Stimulated activated CD8-positive, alpha-beta memory T cell treated with anti-CD3 and anti-CD28 coated beads, Interleukin-7, amount 100 ng/mL, for 1 hour (primary cell): ENCODE measurements at places on chromosomes 3 and 15.

GRCh38 chr3:10213156-10213792 is 35.0 kb upstream of the TATDN2 start:
- no peak for DNase-seq

DNA sequence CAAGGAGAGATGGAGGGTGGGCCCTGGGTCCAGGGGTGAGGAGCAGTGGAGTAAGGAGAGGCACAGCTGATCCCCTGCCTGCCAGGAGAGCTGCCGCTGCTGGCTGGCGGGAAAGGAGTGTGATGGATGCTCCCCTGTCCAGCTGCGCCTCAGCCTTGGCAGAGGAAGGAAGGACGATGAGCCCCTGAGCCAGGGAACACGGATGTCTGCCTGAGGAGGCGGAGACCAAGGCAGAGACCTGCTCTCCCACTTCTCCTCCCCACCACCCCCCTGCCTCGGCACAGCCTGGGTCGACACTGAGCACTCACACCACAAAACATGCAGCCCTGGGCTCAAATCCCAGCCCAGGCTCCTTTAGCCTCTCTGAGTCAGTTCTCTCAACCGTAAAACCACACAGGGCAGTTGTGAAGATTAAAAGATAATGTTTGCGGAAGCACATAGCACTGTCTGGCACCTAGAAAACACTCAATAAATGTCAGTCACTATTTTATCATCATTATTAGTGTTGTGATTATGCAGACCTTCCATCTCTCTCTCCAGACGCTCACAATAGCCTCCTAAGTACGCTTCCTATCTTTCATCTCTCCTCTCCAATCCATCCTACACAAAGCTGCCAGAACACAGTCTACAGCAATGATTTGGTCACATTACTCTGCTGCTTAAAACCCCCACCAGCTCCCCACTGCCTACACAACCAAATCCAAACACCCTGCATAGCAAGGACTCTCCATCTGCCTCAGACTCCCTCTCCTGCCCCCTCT is 52.2 kb downstream of the SEMA5B start:
- DNase-seq: no peak

DNA sequence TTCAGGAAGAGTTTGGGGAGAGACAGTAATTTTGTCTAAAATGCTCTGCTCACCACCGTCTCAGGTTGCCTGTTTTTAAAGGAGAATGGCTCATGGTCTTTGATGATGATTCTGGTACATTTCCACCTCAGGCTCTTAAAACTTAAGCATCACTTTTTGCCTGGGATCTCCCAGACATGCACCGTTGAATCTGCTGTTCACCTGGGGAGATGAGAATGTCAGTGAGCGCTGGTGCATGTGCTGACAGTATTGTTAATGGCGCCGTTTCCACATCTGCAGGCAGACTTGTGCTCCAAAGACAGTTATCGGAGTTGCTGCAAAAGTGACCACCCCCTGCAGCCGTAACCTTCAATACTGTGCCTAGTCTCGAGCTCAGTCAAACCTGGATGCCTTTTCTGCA is 219.0 kb upstream of the TPM1 start:
- no peak for DNase-seq

DNA sequence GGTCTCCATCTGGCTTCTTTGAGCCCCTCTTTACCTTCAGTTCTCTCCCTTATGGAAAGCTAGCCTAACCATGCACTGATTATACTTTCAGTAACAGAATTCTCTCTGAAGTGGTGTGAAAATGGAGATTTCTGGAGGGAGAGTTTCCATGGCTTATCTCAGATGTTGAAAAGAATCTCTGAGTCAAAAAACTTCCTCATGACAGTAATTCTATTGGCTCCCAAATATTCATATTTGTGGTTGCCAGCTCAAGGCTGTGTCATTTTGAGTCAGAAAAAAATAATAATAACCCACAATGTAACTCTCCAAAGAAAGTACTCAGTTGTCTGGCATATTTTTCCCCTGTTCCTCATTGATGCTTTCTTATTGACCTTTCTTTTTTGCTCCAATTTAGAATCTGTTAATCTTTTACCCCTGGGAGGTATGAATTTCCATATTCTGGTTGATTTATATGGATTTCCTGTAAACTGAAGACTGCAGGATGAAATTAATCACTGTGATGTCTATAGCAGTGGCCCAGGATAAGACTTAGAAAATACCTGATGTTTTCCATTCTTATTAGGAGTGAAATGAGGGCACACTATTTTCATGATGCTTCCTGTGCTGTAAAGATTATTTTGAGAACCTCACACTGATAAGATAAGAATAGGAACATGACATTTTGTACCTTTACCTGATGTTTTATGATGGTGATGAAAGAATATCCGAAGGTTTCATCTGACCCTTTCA is 149.5 kb upstream of the EPHA3 start:
- DNase-seq: no peak

GRCh38 chr3:58496206-58496857 is 4.4 kb downstream of the KCTD6 start:
- DNase-seq: no peak

DNA sequence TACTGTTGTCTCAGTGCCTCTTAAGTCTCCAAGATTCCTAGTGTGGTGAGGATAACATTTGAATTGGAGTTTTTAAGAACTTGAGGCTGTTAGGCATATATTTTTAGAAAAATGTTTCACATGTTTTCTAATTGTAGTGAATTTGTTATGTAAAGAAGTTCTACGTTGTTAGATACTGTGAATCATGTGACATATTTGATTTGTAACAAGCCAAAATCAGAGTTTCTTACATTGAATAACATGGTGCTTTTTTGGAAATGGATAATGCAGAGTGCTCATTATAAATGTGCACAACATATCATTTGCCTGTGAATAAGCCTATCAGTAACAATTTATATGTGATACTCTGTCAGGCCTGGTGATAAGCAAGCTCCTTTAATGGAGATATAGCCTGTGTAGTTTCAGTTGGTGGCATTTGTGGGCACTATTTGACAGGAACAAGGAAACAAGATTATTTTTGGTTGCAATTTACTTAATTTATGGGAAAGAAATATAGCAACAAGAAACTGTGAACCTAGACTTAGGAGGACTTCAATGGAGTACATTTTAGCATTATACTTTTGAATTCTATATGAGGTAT is 328.8 kb downstream of the ARPP21 start:
- no peak for DNase-seq

- DNase-seq: no peak
Measured at GRCh38 chr15:31352911-31353811, 26.5 kb downstream of the KLF13 start.

- DNase-seq: no peak
Measured at GRCh38 chr3:14145670-14146380, 21.0 kb downstream of the TMEM43 start.

DNA sequence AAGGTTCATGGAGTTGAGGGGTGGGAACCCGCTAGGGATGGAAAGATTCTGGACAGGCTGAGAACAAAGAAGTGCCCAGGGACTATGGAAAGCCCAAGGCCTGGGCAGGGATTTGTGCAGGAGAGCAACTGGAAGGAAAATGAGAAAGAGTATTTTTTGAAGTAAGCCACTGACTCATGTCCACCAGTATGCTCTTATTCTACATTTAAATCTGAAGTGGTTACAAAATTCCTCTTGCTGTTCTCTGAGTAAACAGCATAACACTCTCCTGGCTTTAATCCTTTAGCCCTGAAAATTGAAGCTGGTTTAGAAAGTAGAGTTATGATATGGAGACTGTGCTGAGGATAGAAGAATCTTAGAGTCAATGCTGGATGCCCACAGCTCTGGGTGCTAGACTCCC is 165.2 kb downstream of the ISL2 start:
- DNase-seq: no peak

DNA sequence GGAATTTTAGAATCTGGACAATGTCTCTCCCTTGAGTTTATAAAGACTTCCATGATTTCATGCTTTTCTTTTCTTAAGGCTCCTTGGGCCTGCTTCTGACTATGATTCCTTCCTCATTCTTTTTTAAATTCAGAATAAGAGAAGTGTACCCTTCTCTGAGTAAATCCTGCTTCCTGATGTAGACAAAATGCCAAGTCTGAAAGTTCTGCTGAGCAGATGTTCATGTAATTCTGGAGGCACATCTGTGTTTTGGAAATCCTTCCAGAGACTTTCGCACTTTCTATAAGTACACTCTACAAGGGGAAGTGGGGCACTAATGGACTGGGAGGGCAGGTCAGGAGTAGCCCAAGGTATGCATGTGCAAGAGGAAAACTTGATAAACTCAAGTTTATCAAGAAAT is 24.8 kb downstream of the TPM1 start:
- DNase-seq: no peak

DNA sequence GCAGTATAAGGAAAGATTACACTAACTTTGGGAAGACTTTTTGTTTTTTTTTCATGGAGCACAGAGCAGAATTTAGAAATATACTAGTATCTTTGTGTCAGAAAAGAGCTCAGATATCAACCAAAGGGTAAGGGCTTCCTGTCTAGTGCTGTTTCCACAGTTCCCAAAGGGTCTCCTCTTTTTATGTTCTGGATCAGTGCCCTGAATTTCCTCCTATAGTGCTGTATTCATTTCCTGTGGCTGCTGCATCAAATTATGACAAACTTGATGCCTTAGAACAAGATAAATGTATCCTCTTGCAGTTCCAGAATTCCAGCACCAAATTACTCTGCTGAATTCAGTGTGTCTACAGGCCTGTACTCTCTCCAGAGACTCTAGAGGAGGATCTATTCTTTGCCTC is 219.8 kb upstream of the THRB start:
- no peak for DNase-seq

DNA sequence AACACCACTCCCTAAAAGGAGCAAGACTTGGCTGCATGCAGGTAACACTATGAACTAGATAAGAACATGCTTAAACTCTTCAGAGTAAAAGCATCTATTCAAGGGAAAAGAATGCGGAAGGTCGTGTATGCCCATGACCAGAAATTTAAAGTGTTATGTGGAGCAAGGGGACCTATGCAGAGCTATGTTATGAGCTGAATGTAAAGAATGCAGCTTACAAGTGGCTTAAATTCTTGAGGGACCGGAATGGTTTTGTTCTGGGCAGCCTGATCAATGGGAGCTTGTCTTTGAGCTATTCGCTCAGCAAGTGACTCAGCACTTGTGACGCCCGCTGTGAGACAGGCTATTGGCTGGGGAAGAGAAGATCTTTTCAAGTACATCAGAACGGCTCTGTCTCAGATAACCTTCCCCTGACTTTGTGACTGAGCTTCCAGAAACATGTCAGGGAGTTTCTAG is 367.5 kb upstream of the THBS1 start:
- no peak for DNase-seq

DNA sequence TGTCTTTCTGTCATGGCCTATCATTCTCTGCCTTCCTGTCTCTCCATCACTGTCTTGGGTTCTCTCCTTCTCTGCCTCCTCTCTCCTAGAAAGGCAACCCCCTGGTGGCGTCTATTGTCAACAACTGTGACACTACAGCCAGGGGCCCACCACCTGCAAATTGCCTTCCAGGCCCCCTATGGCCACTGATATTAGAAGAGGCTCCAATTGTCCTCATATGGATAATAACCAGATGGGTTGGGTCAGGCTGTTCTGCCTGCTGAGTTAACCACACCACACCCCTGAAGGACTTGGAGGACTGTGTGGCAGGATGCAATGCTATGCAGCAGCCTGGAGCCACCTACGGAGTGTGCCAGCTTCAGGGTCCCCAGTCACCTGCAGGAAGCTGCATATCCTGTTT is 665.0 kb downstream of the NTRK3 start:
- no peak for DNase-seq

DNA sequence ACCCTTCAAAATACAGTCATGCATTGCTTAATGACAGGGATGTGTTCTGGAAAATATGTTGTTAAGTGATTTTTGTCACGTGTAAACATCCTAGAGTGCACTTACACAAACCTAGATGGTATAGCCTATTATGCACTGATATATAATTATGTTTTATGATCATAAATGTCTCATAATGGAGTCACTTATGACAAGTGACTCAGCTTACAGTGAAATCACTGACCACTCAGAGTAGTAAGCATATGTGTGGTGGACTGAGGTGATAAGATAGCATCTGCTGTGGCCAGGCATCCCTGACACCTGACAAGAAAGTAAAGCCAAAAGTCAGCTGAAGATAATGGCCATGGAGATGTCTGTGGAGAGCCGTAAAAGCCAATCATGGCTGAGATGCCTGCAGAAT is 5.4 kb downstream of the ACAD11 start:
- DNase-seq: no peak

DNA sequence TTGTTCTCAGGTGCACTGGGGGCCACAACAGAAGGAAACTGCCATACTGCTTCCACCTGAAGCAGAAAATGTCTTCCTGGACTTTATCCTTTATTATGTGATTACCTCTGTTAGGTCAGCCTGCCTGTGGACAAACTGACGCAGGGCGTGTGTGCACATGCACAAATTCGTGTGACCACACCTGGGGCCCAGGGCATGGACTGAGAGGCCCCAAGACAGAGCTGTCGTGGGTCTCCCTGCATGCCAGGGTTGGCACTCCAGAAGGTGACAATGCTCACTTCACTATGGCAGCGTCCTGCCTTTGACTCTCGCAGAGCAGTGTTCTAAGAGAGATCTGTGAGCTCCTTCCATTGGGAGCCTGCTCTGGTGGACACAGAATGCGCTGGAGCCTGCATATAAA is 34.5 kb downstream of the CCDC12 start:
- DNase-seq: no peak

DNA sequence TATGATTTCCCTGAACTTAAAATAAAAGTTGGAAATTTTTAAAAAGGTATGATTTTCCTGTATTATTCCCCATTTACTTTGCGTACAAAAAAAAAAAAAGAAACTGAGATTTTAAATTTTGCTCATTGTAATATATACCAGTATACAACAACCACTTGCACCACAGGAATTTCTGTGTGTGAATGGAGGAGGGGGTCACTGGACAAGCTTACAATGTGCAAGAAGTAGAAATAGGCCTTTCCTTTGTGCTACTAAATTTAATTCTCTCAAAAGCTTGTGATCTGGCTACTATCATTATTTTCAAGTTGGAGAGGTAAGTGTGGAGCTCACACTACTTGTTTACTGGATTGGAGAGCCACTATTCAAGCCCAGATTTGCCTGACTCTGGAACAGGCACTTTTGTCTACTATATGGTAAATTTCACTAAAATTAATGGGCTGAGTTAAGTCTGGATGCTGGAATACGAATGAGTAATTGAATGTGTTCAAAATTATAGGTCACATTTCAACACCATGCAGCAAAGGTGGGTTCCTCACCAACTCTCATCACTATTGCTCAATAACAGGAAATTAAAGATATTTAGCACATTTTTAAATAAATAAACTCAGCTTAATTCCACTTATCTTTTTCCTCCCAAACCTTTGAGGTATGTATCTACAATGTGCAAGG is 148.0 kb upstream of the MBNL1 start:
- no peak for DNase-seq
